ENCODE measurements at places on chromosomes 11 and 22.

DNA sequence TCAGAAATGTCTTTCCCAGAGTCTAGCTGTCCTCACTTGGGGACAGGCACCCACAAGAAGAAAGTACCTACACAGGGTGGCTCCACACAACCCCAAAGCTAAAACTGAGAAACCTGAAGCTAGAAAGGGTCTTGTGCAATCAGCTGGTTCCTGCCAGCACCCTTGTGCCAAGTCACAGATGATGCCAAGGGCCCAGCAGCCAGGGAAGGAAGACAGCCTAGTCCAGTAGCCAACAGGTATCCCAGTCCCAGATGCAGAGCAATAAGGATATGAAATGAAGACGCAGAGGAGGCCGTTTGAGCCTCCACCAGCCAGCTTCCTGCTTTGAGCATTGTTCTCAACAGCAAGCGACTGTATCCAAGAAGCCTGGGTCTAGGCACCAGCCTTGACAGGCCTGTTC lies 6.1 kb downstream of the PLEKHA7 start:
- no peak for DNase-seq

GRCh38 chr11:109512680-109513079 lies 90.7 kb downstream of the C11orf87 start:
- no peak for DNase-seq

DNA sequence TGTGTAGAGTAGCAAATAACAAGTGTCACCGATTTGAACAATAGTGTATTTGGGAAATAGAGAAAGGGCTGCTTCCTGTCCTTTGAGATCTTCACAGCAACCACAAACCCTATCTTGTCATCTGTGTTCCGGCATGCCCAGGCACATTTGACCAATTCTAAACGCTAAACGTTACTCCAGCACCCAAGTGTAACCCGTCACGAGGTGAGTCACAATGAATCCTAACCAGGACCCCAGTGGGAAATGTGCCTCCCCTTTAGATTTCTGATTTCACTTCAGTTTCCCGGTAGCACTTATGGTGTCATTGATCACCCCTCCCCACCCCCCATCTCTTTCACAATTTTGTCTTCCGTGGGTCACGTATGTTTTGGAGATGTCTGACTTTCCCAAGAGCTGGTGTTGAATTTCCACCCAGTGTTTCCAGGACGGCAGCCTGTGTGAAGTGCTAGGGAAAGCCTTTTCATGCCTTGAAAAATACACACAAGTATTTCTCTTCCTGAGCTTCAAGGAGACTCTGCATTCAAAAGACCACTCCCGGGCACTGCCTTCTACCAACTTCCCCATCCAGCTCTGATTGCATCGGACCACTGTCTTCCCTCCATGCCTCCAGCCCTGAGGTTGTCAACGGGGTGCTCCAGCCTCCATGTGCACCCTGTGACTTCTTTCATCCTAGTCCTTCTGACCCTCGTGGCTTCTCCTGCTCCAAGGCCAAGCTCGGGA lies 10.5 kb upstream of the C11orf24 start:
- DNase-seq, result no peak

- DNase-seq, result peak; percentile 74
Measured at GRCh38 chr22:50469377-50470305, 5.2 kb downstream of the SBF1 start.

- DNase-seq, result no peak
Measured at GRCh38 chr11:91786097-91786496, 438.5 kb upstream of the FAT3 start.

- no peak for DNase-seq
Measured at GRCh38 chr11:77503006-77503405, 29.1 kb upstream of the PAK1 start.

DNA sequence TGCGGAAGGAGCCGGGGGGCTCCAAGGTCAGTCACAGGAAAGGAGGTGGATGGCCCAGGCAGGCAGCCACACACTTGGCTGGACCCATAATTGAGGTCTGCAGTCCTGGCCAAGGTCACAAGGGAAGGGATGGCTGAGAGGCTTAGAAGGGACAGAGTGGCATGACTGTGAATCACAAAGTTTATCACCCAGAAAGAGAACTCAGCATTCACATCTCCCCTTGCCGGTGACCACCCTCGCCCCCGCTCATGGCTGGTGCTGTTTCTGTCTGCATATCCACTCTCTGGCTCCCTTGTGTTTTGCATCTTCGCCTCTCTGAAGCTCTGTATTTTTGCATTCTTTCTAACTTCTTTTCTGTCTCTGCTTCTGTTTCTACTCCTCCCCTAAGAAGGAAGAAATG lies 117.5 kb downstream of the FEZ1 start:
- no peak for DNase-seq

DNA sequence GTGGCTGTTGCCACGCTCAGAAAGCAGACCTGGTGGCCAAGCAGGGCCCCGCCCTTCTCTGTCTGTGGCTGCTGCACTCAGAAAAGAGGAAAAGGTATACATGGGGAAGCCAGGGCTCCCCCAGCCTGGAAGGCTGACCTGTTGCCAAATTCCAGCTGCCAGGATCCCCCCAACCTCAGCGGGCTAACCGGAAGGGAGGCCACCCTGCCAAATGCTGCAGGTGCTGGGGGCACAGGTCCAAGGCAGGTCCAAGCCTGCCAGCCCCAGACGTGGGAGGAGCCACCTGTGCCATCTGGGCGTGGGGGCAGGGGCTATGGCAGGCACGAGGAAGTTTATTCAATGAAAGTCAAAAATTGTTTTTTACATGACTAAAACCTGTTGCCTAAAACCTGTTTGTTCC lies 2.6 kb downstream of the NPTXR start:
- no peak for DNase-seq

DNA sequence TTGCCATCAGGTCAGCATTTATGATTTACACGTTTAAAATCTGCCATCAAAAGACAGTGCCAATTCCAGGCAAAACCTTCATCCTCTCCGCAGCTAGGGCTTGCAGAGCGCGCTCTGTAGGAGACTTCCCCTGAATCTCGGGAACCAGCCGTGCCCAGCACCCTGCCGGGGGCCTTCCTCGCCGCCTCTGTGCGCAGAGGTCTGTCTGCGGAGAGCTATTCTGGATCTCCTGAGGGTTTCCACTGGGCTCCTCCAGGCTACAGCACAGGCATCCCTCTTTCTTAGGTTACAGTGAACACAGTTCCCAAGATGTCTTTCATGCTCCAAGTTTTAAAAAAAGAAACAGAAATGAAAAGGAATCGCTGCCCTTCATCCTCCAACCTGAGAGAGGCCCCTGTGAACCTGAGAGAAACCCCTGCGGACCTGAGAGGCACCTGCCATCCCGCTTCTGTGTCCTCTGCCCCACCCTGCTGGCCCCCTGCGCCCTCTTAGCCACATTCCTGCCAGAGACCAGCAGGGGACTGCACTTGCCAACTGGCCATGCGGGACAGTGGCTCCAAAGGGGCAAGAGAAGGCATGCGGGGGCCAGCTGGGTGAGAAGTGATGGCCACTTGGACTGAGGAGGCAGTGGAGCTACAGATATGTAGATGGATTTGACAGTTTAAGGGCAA lies 16.1 kb downstream of the TP53AIP1 start:
- DNase-seq, result no peak

- DNase-seq, result no peak
Measured at GRCh38 chr11:45025716-45026492, 75.2 kb upstream of the TP53I11 start.

DNA sequence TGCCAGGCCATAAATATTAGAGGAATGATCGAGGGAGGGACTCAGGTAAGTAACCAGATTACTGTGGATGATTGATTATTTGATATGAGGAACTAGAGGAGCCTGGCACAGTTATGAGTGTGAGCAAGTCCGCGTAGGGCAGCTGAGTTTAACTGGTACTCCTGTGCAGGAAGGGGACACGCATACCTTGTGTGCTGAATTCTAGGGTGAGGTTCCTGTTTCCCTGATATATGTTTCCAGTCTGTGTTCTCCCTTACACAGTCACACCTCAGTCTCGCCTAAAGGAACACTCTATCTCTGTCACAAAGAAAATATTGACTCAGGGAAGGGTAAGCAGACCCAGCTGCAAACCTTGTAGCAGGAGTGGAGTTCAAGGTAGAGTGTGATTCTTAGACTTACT lies 17.4 kb downstream of the SGSM3 start:
- DNase-seq, result no peak

DNA sequence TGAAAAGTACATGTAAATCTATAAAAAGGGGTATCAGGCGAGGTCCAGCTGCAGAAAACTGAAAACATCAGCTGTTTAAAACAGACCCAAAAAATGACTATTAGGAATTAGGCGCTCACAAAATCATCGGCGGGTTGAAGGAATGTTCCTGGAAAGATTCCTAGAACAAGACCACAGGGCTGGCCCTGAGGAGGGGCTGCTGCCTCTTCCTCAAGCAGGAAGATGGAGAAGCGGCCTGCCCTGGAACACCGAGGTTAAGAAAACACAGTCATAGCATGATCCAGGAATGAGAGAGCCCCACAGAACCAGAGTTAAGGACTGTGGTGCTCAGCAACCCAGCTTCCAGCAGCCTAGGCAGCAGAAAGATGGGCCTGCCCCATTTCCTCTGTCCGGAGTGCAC lies 78.4 kb downstream of the C11orf91 start:
- no peak for DNase-seq

GRCh38 chr11:29629286-29629685 lies 387.5 kb downstream of the KCNA4 start:
- no peak for DNase-seq

GRCh38 chr11:68342459-68343158 lies 30.2 kb downstream of the LRP5 start:
- no peak for DNase-seq

GRCh38 chr11:86999859-87000753 lies 37.6 kb upstream of the TMEM135 start:
- no peak for DNase-seq

GRCh38 chr22:30235687-30236170 lies 10.8 kb downstream of the LIF start:
- peak; percentile 99 for DNase-seq

DNA sequence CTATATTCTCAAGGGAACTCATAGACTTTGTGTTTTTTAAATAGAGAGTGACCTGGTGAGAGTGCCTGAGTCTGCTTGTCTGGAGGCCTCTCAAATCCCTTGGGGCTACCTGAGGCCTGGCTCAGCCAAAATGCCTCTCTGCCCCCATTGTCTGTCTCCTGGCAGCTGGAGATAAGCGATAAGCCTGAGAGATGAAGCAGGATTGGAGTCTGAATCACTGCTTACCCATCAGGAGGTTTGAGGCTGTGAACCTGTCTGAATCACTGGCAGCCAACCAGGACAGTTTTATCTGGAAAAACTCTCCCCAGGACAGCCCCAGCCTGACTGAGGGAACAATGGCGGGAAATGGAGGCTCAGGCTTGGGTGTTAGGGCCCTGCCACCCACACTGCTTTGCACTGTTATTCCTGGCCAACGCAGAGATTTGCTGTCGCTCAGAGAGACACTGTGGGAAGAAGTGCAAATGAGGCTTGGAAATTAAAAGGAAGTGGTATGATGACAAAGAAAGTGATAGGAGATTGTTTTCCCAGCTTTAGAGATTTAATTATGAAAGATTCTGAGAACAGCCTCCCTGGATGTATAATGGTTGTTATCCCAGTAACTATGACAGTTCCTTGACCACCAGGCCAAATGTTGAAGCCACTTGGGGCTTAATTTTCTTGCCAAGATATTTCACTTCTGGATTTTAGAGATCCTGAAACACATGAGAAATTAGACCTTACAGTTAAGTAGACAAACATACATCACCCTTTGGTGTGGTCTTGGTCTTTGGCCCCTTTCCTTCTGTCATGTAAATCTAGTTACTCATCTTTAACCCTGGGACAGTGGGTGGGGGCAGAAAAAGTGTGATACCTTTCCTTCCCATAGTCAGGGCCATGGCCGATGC lies 102.1 kb downstream of the RASSF10 start:
- DNase-seq, result peak; percentile 66

GRCh38 chr11:9535189-9535781 lies 38.2 kb upstream of the WEE1 start:
- no peak for DNase-seq

DNA sequence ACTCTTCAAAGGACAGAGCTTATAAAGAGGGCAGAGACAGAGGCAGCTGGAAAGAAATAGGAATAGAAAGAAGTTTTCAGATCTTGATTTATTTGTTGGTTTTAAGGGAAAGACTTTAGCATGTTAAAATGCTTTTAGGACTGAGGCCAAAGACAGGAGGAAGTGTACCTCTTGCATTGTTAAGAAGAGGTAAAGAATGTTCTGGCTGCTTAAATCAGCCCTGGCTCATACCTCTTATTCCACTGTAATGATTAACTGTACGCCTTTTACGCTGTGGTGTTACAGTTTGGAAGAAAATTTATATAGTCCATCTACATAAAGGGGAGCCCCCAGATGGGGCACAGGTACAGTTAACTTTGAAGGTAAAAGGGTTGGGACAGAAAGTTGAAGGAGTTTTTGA lies 10.1 kb upstream of the MPZL2 start:
- DNase-seq, result no peak

- DNase-seq, result no peak
Measured at GRCh38 chr11:68468217-68468828, 7.8 kb downstream of the PPP6R3 start.

DNA sequence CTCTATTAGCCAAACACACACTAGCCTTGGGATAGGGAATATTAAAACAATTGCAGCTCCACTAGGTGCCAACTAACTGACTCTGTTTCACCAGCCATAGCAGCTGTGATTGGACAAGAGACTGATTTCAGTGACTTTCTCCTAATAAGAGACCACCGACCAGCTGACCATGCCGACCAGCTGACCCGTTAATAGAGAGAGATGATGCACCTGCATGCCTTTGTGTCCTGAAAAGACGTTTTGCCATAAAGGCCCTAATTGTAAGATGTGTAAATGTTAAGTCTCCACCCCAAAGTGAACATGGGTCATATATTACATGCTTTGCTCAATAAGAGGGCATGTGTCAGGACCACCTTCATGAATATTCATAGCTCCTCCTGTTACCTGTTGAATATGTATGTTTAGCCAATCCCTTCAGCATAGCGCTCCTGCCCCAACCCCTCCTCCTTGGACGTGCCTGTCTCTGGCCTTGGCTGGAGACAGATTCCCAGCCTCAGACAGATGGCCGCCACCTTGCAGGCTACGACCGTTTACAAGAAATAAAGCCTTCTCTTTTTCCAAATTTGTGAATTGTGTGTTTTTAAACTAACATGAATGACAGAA lies 1.3 kb upstream of the NADSYN1 start:
- DNase-seq, result no peak

DNA sequence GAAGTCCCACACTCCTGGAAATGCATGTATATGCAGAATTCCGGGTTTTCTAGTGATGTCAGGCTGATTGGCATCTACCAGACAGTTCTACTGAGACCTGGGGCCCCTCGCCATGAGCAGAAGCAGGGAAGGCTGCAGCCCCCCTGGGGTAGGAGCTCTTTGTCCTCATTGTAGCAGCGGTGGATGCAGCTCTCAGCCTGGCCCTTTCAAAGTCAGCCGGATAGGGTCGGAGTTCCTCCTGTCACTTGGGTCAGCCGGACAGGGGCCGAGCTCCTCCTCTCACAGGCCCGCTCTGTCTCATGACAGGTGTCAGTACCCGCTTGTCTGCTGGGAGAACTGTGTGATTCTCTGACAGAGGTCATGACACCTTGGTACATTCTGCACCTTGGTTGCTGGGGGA lies 30.0 kb downstream of the MRGPRD start:
- no peak for DNase-seq

Measured in RCC 7860 (cell line).